ENCODE measurements at places on chromosomes 13 and 19. TPM values are rescaled to one million over a fixed set of nuclear protein-coding genes. Genes with fewer than 3 reads are reported as not detected.

The MZF1 gene
- 35.8 TPM for total RNA-seq

The ISYNA1 gene
- 75.6 TPM for total RNA-seq

The GPR42 gene
- total RNA-seq: not detected

The LYPD5 gene
- 2.6 TPM for total RNA-seq

The NOVA2 gene
- total RNA-seq: 10.1 TPM

Data from camera-type eye (tissue), 1 donor.